ENCODE measurements at places on chromosomes 3 and 15. TPM values are rescaled to one million over a fixed set of nuclear protein-coding genes. Genes with fewer than 3 reads are reported as not detected.

Gene ANP32A
- 318 TPM for total RNA-seq

DNA sequence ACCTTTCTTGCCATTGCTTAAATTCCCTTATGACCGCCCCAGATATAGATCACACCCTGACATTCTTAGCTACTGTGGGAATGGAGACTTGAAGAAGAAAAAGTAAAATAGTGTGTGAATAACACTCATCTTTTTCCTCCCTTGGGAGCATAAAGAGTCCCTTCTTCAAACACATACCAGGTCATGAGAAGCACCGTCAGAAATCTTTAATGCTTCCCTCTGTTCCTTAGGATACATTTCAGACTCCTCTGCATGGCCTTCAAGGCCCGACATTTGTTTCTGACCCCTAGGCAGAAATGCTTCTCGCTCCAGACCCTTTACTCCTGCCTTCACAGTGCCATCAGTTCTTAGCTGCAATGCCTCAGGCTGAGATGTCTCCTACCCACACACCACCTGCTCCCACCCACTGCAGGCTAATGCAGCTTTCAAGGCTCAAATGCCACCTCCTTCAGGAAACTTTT, 143.8 kb upstream of the IL12A start:
- DNase-seq = no peak

GRCh38 chr15:68620721-68621527, 42.1 kb downstream of the CORO2B start:
- DNase-seq = no peak

Gene GAP43
- 12.8 TPM for total RNA-seq

Gene CCR5
- total RNA-seq = not detected

Gene ASB14
- total RNA-seq = not detected

Gene FOXB1
- 3.7 TPM for total RNA-seq

DNA sequence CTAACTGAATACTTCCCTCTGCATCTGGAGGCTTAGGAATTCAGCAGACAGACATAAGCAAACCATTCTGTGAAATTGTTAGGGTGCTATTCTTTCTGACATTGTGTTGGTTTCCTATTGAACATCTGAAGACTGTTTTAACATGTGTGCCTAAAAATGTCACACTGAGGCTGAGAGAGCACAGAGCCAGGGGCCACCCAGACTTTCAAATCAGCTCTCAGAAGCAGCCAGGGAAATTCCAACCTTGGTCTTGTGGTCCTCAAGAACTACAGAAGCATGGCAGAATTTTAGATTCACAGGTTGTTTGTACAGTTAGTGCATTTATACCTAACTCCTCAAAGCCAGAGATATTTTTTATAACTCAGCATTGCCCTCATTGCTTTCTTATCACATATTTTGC, 929.2 kb upstream of the CFAP20DC start:
- DNase-seq = no peak

Gene MORC1
- not detected for total RNA-seq

DNA sequence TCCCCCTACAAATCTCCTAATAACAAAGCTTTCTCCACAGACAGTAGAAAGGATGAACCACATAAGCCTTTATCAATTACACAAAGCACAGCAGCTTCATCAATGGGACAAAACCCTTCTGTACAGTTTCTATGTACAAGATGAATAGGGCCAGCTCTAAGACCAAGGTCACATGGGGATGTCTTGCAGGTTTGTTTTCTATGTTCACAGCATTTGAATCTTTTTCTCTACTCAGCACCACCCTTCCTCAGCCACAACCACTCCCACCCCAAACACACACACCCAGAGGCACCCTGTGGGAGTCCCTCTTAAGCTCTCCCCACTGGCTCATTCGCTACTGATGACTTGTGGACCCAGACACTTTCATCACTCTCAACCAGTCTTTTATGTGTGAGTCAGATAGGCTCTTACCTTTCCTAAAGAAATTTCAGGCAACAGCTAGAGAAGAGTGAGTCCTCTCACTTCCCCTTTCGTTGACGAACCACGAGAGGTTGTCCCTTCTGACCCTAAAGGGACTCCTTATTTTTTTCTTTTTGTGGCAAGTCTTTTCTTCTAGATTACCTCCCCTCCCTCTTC, 57.9 kb downstream of the ARHGAP31 start:
- DNase-seq = no peak
